ENCODE measurements at places on chromosomes 12 and 14.

- no peak for DNase-seq
These were observed 5.3 kb downstream of the C2CD5 start for GRCh38 chr12:22539055-22539454.

- DNase-seq = no peak
These were observed 417.5 kb downstream of the TMEM117 start for GRCh38 chr12:44253338-44253856.

DNA sequence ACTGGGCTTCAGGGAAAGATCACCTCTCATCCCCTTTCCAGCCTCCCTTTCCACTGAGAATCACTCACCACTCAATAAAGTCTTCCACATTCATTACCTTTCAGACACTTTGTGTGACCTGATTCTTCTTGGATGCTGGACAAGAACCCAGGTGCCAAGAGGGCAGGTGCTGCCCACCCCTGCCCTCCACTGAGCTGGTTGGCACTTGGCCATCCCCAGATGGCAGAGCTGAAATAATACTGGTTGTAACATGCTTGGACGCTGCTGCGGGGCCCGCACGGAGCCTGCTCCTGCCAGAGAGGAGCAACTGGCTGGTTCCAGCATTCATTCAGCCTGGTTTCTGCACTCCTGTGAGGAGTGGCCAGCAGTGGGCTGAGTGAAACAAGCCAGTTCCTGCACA lies 386.7 kb upstream of the CCDC196 start:
- DNase-seq = no peak

DNA sequence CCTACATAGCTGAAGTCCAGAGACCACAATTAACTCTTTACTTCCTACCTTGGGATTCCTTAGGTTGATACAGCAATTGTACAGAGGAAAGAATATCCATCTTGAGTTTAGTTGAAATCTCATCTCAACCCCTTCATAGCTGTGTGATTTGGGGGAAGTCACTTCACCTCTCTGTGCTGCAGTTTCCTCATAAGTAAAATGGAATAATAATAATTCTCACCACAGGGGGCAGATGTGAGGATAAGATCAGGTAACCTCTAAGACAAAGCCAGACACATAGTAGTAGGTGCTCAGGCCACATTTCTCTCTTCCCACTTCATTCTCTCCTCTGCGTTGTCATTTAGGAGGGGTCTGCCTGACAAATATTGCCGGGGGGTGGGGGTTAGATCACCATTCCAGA lies 6.7 kb downstream of the FOXN4 start:
- DNase-seq = no peak

GRCh38 chr12:3770891-3771290 lies 18.0 kb upstream of the CRACR2A start:
- DNase-seq = no peak

Data from T-helper 2 cell (primary cell).